ENCODE measurements at places on chromosomes 2 and 18. TPM values are rescaled to one million over a fixed set of nuclear protein-coding genes. Genes with fewer than 3 reads are reported as not detected.

- no peak for DNase-seq
Observed at GRCh38 chr18:8657050-8657820, 48.0 kb downstream of the RAB12 start.

GRCh38 chr18:68262690-68263294 lies 452.1 kb downstream of the TMX3 start:
- no peak for DNase-seq

- no peak for DNase-seq
Observed at GRCh38 chr2:136185981-136186776, 68.2 kb upstream of the CXCR4 start.

The KYNU gene
- 5.3 TPM for total RNA-seq

The ST8SIA5 gene
- total RNA-seq, result 0.18 TPM

DNA sequence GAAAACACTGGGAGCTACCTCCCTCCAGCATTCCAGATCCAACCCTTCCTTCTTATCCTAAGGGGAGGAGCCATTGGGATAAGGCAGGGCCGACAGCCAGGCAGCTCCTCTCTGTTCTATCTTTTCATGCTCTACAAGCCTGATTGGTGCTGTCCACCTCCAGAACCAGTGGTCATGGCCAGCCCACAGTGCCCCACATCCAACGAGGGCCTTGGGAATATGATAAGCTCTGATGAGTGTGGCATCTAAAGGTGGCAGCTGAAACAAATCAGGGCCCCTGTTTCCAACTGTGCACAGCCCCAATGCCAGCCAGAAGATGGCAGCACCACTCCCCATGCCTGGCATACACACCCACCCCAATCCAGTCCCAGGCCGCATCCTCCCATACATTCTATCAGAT lies 329.3 kb downstream of the C1D start:
- no peak for DNase-seq

The ANO7 gene
- total RNA-seq, result 61.3 TPM

The GPR55 gene
- not detected for total RNA-seq

DNA sequence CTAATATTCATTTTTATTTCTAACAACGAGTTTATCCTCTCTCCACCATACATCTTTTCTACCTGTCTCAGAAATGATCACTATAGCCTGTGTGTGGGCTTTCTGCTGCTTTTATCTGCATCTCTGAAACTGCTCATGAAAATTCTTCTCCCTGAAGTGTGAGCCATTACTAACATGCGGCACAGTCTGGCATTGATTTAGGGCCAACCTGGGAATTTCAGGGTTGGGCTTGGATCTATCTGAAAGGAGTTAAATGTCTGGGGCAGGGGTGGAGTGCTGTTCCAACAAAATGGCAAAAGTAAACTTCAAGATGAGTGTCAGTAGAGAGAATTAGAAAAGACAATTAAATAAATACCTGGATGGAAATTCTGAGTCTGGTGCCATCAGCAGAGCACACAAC lies 198.2 kb upstream of the OSR1 start:
- no peak for DNase-seq

The TTC32 gene
- total RNA-seq, result not detected

- no peak for DNase-seq
Observed at GRCh38 chr18:54557958-54558357, 33.1 kb upstream of the DYNAP start.

The ATP6V1B1 gene
- total RNA-seq, result not detected

GRCh38 chr2:232926431-232926939 lies 56.4 kb downstream of the SNORC start:
- no peak for DNase-seq

- DNase-seq, result peak; percentile 38
Observed at GRCh38 chr18:23101861-23102432, 33.3 kb upstream of the CABLES1 start.

- no peak for DNase-seq
Observed at GRCh38 chr2:182416191-182416590, 10.6 kb downstream of the PDE1A start.

- no peak for DNase-seq
Observed at GRCh38 chr2:199902486-199903110, 8.5 kb upstream of the C2orf69 start.

The TCF23 gene
- not detected for total RNA-seq

The WDR43 gene
- total RNA-seq, result 18.7 TPM

- DNase-seq, result no peak
Observed at GRCh38 chr2:95399061-95399460, 3.4 kb upstream of the FAHD2A start.

- DNase-seq, result no peak
Observed at GRCh38 chr2:172131713-172132555, 29.2 kb upstream of the DLX2 start.
